ENCODE measurements at places on chromosomes 3 and 15.

DNA sequence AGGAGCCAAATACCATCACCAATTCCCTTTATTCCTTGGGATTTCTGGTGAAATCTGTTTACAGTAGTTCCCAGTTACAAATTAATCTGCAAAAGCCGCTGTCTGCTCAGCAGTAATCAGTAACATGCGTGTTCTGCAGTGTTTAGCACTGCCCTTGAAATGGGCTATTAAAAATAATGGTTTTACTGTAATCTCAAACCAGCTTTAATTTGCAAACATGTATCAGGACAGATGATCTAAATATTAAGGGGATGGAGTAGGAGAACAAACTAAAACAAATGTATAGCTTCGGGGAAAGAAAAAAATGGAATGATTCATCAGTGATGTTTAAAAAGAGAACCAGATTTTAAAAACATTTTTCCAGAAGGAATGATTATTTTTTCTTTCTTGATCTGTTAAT lies 513.2 kb downstream of the MECOM start:
- no peak for DNase-seq

DNA sequence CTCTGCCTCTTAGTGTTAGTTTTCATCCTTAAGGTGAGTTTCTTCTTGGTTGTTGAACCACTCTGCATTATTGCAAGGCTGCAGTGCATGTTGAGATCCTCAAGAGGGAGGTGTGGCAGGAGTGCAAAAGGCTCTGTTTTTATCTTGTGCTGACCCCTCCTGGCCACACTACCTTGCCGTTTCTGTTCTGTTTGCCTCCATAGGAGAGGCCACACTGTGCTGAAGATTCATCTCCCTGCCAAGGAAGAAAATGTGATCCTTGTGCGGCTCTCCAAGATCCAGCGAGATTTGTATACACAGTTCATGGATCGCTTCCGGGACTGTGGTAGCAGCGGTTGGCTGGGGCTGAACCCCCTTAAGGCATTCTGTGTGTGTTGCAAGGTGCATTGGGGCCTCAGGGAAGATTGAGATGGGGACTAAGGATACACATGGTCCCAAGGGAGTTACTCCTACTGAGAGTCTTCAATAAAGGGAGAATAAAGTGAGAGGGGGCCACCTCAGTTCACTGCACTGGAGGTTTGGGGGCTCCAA lies 33.0 kb upstream of the TEX264 start:
- DNase-seq, result peak; percentile 28

DNA sequence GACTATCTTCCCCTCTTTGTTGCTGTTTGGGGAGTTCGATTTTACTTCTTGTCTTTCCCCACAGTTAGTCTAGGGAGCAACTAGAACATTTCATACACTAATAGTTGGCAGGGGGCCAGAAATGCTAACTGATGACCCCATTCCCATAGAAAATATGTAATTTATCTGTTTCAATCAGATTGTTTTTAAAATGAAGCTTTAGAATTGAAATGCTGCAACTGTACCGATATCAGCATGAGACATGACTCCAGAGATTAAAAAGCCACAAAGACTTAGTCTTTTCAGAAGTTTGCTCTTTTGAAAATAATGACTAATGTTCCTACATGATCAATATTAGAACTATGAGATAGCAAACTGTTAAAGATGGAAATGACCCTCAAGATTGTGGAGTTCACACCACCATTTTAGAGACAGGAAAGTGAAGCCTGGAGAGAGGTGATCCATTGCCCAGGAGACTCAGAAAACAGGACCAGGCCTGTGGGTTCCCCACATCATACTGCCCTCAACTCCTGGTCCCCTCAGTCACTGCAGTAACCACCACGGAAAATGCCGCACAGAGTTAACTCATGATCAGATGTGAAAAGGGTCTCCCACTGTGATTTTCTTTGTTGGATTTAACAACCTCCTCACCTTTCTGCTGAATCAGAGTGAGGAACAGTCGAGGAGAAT lies 130.3 kb downstream of the CHDH start:
- DNase-seq, result no peak

GRCh38 chr3:63979093-63979885 lies 44.0 kb downstream of the PSMD6 start:
- peak; percentile 44 for DNase-seq

DNA sequence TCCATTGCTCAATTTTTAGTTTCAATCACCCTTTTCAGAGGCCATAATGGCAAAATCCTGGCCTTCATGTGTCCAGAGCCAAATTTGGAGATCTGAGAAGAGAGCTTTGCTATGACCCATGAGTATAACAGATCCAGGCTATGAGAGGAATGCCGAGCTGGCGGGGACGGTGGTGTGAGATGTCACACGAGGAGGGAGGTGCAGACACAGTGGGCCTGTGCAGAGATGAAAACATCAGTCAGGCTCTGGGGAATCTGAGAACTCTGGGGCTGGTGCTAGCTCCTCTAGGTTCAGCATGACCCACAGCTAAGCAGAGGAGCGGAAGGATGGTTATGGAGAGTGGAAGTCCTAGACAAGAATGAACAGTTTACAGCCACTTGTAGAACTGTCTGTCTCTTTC lies 398.3 kb upstream of the ATP10A start:
- DNase-seq, result no peak

GRCh38 chr15:74134387-74135027 lies 4.1 kb downstream of the ISLR2 start:
- DNase-seq, result no peak

DNA sequence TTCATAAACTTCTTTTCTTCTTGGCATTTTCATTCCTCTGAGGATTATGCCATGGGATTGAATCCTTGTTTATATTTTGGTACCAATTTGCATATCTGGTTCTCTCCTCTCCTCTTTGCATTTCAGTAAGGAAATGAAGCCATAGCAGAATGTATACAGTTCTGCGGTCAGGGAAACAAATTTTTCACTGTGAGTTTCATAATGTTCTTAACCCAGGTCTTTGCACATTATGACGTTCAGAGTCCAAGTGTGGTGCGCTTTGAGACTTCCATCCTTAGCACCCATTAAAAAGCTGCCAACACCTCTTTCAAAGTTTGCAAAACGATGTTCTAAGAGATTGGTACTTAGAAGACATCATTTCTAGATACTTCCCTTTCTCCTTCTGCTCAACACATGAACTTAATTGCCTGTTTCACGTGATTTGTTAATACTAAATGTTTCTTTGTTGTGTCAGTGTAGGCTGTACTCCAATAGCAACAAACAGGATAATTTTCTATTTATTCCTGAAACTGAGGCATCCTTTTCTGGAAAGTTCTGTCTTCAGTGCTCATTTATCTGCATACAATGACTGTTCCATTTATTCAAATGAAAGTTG lies 953.1 kb upstream of the NR2F2 start:
- DNase-seq, result no peak

- DNase-seq, result no peak
Observed at GRCh38 chr3:120440001-120440703, 10.6 kb downstream of the FSTL1 start.

DNA sequence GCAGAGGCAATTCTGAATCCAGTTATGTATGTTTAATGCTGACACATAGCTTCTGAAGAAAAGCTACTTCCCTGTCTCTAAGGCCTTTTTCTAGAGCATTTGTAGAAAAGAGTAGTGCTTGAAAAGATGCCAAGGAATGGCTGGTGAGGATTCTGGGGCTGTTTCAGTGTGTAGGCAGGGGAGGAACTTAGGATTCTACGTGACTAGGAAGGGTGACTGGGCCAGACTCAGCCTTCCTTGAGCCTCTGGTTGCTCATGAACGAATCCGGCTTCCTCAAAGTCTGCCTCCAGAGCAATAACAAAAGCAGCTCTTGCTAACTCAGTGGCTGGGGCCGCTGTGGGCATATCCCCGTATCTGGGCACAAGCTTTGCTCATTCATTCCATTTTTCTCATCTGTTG lies 104.8 kb upstream of the WNT5A start:
- DNase-seq, result no peak

DNA sequence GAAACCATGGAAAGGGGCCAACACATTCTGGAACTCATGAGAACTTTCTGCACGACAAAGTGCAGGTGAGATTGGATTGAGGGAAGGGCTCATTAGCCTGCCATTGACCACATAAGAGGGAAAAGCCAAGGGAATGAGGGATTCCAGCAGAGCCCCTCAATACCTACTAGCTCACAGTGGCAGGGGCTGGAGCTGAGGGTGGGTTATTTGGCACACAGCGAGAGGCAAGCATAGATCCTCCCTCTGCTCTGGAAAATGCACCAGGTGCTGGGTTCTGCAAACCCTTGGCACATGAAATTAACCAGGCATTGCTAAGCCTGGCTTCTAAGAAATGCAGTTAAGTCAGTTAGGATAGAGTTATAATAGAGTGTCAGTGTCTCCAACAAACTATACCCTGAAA lies 60.8 kb downstream of the IL16 start:
- DNase-seq, result no peak

- no peak for DNase-seq
Observed at GRCh38 chr15:74133694-74134386, 3.5 kb downstream of the ISLR2 start.

GRCh38 chr3:23232016-23232415 lies 28.9 kb downstream of the UBE2E2 start:
- no peak for DNase-seq

GRCh38 chr15:68629519-68630210 lies 50.9 kb downstream of the CORO2B start:
- no peak for DNase-seq

DNA sequence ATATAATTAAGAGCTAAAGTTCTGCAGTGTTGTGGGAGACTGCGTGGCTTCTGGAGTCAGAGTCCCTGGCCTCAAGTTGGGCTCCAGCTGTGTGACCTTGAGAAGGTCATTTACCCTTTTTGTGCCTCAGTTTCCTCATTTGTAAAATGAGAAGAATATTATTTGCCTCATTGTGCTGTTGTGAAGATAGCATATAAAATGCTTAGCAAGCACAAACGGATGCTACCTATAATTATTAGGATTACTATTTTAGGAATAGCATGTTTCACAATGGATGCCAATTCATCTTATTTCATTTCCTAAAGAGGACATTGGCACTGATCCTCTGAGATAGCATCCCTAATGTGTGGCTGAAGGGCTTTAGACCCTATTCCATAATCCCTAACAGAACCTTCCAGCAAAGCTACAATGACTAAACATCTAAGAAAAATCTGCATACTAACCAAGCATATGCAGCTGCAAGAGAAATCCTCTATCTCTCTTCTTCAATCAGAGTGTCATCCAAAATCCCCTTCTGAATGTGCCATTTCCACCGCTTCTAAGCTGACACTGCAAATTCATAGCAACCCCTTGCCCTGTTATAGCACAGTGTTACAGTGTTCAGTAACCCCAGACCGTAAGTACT lies 148.3 kb downstream of the RBMS3 start:
- no peak for DNase-seq

- DNase-seq, result no peak
Observed at GRCh38 chr15:78691167-78691850, 50.3 kb upstream of the CHRNB4 start.

GRCh38 chr3:48966876-48967361 lies 23.1 kb upstream of the P4HTM start:
- DNase-seq, result no peak

- DNase-seq, result no peak
Observed at GRCh38 chr15:66993874-66994696, 71.3 kb upstream of the SMAD3 start.

- DNase-seq, result no peak
Observed at GRCh38 chr15:42053010-42053409, 32.2 kb upstream of the PLA2G4E start.

- DNase-seq, result no peak
Observed at GRCh38 chr3:160778480-160778879, 22.4 kb downstream of the PPM1L start.

GRCh38 chr3:159609625-159610024 lies 379.0 kb upstream of the IL12A start:
- DNase-seq, result no peak
